ENCODE measurements at places on chromosomes 16 and 17. TPM values are rescaled to one million over a fixed set of nuclear protein-coding genes. Genes with fewer than 3 reads are reported as not detected.

Gene PRR29
- total RNA-seq: 0.15 TPM

Gene PLCD3
- 37.3 TPM for total RNA-seq

Gene TP53TG3C
- total RNA-seq: not detected

Gene KAT2A
- 5.6 TPM for total RNA-seq

Gene COX6A2
- not detected for total RNA-seq

Gene TLCD2
- total RNA-seq: 4.3 TPM

Gene RNF43
- 0.15 TPM for total RNA-seq

Gene KRTAP3-1
- total RNA-seq: not detected

Gene VAT1L
- total RNA-seq: 0.08 TPM

Gene MIF4GD
- total RNA-seq: 7.1 TPM

Gene HOXB9
- total RNA-seq: not detected

Gene AFMID
- 27.7 TPM for total RNA-seq

Gene GRIN2C
- total RNA-seq: 0.23 TPM

Gene RHBDL1
- 6.6 TPM for total RNA-seq

Gene HS3ST3A1
- total RNA-seq: 0.38 TPM

Gene OR4D1
- total RNA-seq: not detected

Gene MRPL38
- 22.0 TPM for total RNA-seq

Gene RGS9
- total RNA-seq: 1.1 TPM

Gene RAI1
- 4.7 TPM for total RNA-seq

Gene TUBB3
- 447 TPM for total RNA-seq

Gene IL21R
- 1.9 TPM for total RNA-seq

Gene SHISA6
- not detected for total RNA-seq

Gene USP31
- total RNA-seq: 2.3 TPM

Gene MSLN
- not detected for total RNA-seq

Gene UMOD
- not detected for total RNA-seq

Gene GRB7
- total RNA-seq: 0.60 TPM

Gene MEIOB
- total RNA-seq: 0.23 TPM

Gene PRSS22
- total RNA-seq: not detected

Gene MLYCD
- total RNA-seq: 2.2 TPM

Data from smooth muscle cell of the coronary artery (primary cell).